ENCODE measurements at places on chromosomes 5 and 9.
A peak's percentile ranks its signal among the peaks of the same experiment; 100 is the strongest.

- peak; percentile 27 for DNase-seq
These were observed 10.6 kb upstream of the FAM163B start for GRCh38 chr9:133619791-133620190.

DNA sequence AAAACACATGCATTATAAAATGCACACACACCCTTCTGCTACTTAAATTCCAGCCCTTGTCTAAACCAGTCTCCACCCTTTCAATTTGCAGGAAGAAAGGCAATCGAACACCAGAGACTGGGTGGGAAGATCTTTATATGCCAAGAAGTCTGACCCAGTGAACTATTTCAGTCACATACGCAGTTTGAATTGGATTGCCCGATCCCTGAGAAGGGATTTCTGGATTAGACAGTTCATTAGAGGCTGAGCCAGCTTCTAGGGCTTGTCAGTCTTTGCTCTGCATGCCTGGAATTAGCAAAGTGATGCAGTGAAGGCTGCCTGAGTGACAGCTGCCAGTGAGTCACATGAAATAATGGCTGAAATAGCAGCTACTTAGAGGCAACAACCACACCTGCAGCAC is 159.9 kb downstream of the PPP2R2B start:
- DNase-seq, result no peak

DNA sequence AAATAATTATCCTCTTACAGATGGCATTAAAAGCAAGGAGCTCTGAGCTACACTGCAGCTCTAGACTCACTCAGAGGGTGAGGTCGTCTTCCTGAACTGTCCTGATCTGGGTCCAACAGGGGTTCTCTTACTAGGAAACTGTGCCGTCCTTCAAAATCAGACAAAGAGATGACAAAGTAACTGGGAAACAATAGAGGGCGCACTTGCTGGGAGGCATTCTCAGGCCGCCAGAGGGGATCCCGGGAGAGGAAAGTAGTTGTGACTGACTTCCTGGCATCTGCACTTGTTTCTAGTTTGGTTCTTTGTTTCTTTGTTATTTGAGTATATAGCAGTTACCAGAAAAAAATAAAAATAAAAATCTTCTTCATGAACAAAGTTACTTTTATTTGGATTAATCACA is 142.9 kb upstream of the MSX2 start:
- DNase-seq, result no peak

GRCh38 chr5:158074992-158075769 is 216.2 kb upstream of the CLINT1 start:
- no peak for DNase-seq

DNA sequence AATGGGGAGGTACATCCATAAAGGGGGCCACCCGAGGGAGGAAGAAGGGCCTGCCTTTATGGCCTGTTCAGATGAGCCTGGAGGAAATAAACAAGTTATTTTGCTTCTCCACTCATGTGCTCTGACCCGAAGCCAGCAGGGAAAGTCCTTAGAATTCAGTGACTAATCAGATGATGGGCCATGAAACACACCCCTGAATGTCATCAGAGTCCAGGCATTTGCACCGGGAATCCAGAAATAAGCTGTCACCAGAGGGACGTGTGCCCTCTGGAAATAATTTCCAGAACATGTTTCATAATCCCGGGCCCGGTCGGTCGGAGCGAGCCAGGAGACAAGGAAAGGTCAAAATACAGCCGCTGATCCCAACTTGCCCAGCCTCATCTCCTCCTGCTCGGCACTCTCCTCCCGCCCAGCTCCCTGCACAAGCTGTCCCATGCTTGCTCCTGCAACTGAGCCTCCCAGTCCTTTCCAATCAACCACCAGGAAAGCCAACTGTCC is 73.6 kb upstream of the ZNF622 start:
- DNase-seq, result no peak

DNA sequence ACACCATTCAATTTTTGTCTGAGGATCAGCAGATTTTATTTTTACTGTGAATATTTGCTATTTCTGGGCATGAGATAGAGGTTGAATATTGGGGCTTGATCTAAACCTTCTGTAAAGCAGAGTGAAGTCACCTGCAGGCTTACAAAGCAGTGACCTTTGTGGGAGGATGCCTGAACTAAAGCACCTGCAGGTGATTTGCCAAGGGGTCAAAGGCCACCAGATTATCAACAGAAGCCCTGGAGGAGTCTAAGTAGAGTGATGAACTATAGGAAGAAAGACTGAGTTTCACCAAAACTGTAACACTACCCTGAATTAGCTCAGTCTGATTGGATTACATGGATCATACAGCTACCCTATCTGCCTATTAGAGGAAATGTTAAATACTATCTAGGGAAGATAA is 144.3 kb upstream of the PRLR start:
- no peak for DNase-seq

DNA sequence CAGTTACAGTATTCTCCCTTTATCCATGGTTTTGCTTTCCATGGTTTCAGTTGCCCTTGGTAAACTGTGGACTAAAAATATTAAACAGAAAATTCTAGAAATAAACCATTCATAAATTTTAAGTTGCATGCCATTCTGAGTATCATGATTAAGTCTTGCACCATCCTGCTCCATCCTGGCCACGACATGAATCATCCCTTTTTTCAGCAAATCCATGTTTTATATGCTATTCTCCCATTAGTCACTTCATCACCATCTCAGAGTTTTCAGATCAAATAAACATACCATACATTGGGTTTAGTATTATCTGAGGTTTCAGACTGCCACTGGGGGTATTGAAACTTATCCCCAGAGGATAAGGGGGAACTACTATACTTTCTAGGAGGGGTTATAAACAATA is 234.4 kb upstream of the ATP10B start:
- DNase-seq, result no peak

GRCh38 chr9:113876151-113876992 is at the start of gene ZNF618:
TSS of gene ZNF618 (plus strand) at chr9:113876309. CDS start at chr9:113876381, 72 bp downstream.
- no peak for DNase-seq

DNA sequence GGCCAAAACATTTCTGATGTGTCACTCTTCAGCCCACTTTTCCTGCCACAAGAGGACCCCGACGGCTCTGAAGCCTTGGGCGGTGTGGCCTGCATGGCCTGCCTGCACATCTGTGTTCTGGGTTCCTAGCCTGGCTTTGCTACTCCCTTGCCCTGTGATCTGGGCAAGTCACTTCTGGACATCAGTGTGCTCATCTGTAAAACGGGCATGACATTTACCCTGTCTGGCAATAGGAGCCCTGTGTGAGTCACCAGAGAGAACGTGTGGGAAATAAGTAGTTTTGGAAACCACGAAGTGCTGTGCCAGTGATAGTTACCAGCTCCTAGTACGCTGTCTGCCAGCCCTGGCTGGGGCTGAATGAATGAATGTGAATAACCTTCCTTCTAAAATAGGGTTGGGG is 90.8 kb downstream of the MACROH2A1 start:
- no peak for DNase-seq

- DNase-seq, result no peak
These were observed 27.3 kb downstream of the LHFPL2 start for GRCh38 chr5:78621291-78621738.

GRCh38 chr5:156929366-156929948 is 33.6 kb downstream of the TIMD4 start:
- no peak for DNase-seq

DNA sequence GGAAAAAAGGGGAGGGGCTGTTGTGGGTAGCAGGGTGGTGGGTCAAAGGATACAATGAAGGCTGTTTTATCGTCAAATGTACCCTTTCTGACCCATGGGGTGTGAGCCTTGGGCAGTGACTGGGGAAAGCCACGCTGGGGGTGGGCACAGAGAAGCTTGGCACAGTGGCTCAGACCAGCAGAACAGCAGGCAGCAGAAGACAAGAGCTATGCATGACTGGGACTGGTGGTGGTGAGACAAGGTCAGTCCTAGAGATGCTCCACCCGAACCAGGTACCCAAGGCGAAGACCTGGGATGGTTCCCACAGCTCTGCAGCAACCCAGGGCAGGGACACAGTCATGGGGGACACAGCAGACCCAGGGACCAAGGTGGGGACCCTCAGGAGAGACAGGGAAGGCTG is 38.3 kb downstream of the BICD2 start:
- DNase-seq, result no peak

DNA sequence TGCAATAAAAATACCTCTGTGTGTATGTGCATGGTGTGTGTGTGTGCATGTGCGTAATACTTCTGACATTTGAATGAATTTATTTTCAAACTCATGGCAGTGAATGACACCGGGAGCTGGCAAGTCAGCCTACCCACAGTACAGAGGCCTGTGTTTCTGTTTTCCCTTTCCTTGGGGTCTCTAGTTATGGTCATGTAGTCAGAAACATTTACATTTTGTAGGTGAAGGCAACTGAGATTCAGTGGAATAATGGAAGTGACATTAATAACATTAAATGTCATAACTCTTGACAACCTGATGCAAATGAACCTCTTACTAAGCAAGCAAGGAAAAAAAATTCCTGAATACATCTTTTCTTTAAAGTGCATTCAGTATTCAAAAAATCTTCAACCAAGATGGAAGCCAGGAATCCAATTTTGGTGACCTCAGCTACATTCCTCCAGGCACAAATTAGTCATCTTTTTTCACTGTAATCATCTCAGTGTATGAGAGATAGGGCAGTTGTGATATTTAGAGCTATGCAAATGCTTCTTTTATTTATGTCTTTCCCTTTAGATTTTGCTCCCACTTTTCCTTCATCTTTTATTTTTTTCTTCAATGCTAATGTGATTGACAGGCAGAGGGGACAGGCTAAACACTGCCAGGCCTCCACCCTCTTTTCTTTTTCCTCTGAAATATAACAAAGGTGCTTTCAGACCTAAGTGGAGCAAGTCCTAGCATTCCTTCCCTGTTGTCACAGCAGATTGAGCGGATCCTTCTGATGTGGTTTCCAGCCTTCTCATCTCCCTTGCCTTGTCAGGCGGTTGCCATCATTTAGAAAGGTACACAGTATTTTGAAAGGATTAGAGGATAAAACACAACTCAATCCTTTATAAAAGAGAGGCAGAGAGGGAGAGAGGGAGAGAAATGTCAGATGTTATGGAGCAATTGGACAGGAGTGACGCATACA is 569.8 kb upstream of the ADAMTS16 start:
- no peak for DNase-seq

DNA sequence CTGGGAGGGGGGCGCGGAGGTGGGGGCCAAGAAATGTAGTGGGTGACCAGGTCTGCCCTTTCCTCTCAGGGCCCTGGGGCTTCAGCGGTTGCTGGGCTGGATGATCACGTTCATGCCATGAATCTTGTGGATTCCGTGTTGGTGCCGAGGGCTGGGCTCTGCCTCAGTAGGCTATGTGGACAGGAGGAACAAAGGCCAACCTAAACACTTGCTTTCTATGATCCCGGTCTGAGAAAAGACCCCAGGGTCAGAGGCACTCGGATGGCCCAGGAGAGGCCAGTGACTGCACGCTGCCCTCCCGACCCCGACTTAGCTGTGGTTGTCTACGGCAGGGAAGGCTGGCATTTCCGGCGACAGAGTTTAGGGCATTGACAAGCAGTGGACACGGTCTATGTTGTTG is 26.6 kb downstream of the PHF2 start:
- no peak for DNase-seq

DNA sequence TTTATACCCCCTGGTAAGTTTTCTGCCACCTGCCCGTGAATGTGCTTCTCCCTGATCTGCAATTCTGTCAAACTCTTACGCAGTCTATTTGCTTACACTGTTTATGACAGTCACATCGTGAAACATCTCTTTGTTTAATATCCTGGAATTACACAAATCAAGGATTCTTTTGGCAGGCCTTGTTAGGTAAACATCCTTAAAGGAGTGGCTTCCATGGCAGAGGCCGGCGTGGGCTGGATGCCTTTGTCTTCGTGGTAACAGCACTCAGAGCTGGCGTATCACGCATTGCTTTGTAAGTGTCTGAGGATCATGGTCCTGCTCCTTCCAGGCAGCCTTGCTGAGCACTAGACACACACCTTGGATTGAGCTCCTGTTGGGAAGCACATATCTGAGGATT is 145.7 kb downstream of the IRX1 start:
- DNase-seq, result no peak

GRCh38 chr9:89439571-89439970 is 58.3 kb downstream of the SEMA4D start:
- no peak for DNase-seq

GRCh38 chr9:70561786-70562395 is 147.4 kb upstream of the KLF9 start:
- DNase-seq, result no peak

- peak; percentile 24 for DNase-seq
These were observed 1.2 kb downstream of the USP20 start for GRCh38 chr9:129836311-129837007.

DNA sequence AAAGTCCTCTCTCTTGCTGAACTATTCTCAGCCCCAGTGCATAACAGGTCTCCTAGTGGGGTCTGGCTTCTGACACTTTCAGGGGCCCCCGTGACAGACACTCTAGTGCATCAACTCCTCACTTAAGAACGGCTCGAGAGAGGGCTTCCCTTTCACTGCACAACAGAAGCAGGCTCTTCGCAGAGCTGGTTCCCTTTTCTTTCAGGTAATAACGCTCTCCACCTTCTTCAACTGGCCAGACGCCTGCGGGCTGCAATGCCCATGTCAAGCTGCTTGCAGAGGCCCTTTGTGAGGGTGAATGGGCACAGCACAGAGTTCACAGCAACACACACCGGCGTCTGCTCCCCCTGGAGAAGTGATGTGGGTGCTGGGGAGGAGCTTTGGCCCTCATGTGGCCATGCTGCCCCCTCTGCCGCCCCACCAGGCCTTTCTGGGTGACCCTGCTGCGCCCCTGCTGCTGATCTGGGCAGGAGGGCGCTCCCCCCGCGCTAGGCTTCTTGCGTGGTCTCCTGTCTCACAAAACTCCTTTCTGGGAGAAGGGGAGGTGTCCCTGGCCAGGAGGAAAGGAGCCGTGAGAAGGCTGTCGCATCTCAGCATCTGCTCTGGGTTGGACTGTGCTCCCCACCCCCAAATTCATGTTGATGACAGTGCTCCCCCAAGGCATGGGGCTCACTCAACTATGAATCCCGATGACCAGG is 2.4 kb downstream of the MRPL36 start:
- DNase-seq, result no peak

DNA sequence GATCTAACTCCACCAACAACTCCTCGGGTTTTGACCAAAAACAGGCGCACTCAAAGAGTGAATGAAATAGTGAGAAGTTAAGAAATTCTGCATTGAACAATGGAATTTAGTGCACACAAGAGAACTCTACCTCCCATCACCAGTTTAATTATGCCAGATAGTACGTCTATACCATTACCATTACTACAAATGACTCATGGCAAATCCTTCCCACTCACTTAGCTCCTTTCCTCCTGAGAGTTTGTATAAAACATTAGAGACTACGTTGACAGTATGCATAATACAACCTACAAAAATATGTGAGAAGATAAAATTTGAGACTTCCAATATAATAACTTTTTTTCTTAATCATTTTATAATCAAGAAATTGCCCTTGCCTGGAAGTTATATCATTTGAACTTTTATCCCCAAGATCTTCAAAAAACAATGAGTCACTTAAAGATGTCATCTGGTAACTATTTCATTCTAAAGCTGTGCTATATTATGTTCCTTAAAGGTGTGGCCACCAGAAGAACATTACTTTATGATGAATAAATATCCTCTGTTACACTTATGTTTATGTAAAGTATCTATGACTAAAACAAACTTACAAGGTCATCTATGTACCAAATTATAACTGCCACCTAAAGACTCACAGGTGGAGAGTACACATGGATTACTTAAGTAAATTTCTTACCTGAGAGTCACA is 297.9 kb upstream of the PTGER4 start:
- DNase-seq, result no peak
